ENCODE measurements at places on chromosomes 11 and 22.

GRCh38 chr11:118896921-118897591 is 13.4 kb downstream of the CXCR5 start:
- no peak for DNase-seq

DNA sequence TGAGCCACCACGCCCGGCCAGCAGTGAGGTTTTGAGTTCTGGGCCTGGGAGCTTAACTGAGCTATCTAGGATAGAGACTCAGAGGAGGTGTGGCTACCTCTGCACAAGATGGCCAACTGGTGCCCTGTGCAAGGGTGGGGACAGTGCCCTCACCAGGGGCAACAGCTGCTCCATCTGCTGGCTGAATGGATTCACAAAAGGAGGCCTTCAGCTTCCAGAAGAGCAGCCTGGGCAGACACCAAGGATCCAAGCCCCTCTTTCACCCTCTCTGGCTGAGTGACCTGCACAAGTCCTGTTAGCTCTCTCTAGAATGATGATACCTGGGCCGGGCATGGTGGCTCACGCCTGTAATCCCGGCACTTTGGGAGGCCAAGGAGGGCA is 33.5 kb upstream of the BAIAP2L2 start:
- DNase-seq, result no peak

GRCh38 chr11:63765688-63766241 is 2.8 kb downstream of the ZFTA start:
- no peak for DNase-seq

DNA sequence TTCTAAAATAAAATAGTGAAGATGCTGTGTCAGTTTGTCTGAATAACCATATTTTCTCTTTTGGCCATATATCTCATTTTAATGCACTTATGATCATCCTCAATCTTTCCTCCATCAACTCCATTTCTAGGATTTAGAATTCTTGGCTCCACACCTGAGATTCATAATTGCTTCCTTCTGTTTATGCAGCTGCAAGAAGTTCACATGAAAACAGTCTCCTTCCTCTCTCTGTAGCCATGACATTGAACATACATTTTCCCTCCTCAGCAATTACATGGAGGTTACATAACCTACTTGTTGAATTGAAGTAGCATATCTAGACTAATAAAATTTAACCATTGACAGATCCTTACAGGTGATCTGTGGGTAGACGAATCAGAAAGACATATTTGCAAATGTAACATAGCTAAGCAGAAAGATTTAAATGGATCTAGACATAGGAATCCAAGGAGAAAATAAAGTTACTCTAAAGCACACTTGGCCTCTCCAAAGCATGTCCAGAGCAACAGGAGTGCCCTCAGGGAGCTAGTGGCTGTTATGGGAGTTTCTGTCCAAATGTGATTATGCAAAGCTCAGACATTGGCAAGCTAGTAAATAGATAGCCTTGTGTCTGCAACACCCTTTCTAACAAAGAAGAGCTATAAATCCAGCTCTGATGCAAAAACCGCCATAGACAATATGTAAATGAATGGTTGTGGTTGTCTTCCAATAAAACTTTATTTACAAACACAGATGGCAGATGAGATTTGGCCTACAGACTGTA is 119.9 kb upstream of the MPPED2 start:
- no peak for DNase-seq

DNA sequence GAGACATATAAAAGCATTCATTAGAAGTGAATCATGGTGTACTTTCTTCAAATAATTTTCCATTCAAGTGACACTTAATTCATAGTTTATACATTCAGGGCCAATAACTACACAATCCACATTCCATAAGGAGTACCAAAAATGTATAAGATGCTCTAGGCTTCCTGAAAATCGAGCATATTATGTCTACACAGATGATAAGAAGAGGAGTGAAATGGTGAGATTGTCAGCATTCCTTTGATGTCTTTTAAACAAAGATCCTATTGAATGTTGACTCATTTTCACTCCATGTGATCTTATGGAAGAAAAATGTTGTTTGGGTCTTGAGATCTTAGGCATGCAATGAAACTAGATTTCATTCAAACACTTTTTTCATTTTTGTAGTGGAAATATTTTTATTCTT is 843.2 kb downstream of the KCNA4 start:
- DNase-seq, result no peak

- DNase-seq, result no peak
These were observed 17.8 kb downstream of the PRR5 start for GRCh38 chr22:44719586-44720368.

GRCh38 chr11:93330446-93330984 is at the start of gene DEUP1:
Gene DEUP1 (plus strand): TSS chr11:93330742. CDS start chr11:93332260, 1,518 bp downstream.
- no peak for DNase-seq

DNA sequence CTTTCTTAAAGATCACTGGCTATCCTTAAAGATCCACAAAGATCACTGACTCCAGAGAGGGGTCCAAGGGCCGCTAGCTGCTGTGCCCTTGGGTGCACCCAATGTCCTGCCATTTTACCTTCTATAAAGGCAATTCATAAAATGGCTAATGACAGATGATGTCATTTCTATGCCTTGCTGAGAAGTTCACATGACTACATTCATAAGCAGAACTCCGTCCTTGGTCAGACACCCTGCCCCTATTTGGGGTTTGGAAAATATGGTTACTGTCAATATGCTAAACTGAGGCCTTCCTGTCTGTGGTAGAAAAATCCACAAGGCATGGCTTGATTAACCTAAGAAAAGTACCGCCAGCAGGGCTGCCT is 60.9 kb upstream of the BMAL1 start:
- no peak for DNase-seq

DNA sequence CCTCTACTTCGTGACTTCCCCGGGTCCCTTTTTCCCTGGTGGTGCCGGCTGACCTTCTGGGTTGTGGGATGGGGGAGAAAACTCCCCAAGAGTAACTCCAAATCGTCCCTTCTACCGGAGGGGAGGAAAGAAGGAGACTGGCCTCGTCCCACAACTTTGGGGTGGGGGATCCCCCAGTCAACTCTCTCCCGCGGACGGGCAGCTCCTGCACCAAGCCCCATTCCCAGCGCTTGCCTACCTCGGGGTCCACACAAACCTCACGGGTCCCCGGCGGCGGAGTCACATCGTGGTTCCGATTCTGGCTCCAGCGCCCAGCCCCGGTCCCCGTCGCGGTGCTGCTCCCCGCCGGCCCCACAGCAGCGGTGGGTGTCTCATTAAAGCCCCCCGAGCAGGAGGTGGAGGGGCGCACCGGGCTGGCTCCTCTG is 317 bp downstream of the BDNF start:
- DNase-seq, result no peak

DNA sequence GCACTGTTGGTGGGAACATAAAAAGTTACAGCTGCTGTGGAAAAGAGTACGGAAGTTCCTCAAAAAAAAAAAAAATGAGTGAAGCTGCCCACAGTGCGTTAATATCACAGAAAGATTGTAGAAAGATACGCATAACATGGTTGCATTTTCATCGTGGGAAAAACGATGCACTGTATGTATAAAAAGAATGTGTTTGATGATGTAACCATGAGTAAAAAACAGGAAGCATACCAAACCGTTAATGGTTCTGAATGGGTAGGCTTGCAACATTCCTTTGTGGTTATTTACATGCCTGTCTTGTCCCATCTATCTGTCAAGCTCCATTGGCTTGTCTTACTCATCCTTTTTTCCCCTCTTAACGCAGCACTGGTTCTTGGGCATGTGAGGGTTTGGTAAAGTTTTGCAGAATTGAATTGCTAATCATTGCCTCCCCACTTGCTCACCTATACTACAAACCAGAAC is 33.8 kb upstream of the DKK3 start:
- no peak for DNase-seq

- DNase-seq, result no peak
These were observed 91.1 kb upstream of the CLPB start for GRCh38 chr11:72525466-72525865.

DNA sequence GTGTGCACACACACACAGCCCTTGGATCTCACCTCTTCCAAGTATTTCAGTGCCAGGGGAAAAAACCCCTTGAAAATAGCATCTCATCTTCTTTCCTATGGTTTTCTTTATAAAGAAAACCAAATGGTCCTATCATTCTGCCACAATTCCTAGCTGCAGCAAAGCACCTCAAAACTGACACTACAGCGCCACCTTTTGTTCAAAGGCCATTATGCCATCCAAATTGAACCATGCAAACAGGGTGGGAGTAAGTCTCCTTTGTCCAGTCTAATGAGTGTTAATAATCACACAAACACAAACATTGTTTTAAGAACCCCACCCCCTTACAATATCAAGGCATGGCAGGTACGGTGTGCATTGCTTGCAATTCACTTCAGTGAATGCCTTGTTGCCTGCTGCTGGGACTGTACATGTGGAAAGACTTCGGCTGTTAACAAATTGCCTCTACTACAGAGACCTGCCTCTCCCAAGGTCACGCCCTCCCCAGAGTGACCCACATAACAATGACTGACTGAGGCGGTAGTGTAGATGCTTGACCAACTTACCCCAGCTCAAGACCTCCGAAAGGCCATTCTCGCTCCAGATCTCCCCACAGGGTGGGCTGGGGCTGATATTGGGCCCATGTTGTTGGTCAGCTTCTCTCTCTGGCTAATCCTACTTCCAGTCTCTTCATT is 31.7 kb downstream of the FAM181B start:
- DNase-seq, result no peak

DNA sequence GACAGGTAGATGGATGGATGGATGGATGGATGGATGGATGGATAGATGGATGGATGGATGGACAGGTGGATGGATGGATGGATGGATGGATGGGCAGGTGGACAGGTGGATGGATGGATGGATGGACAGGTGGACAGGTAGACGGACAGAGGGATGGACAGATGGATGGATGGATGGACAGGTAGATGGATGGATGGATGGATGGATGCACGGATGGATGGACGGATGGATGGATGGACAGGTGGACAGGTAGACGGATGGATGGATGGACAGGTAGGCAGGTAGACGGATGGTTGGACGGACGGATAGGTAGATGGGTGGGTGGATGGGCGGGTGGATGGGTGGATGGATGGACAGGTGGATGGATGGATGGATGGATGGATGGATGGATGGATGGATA is 24.3 kb downstream of the PDGFB start:
- DNase-seq, result no peak

DNA sequence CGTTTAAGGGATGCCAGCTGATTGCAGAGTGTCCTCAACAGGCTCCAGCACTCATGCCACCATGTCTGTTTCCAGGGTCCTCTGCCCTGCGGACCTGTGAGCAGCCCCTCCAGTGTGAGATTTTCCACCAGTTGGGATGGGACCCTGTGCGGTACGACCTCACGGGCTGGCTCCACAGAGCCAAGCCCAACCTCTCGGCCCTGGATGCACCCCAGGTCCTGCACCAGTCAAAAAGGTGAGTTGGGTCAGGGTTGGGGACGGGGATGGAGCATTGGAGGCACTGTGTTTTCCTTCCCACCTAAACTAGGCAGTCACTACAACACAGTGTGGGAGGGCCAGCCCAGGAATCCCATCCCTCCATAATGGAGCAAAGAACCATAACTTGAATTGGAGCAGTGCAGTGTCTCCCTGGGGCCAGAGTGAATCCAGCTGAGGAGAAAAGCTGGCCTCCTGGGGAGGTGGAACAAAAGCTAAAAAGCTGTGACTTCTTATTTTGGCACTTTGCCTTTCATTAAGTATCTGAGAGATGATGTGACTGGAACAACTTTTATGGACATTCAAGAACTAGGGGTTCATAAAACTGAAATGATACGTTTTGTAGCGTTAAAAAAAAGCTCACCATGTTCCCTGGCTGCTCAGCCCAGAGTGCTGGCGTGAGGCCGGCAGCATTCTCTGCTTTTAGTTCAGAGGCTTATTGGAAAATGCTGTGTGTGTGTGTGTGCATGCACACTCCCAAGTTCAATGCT is 101.8 kb downstream of the MYO18B start:
- no peak for DNase-seq

DNA sequence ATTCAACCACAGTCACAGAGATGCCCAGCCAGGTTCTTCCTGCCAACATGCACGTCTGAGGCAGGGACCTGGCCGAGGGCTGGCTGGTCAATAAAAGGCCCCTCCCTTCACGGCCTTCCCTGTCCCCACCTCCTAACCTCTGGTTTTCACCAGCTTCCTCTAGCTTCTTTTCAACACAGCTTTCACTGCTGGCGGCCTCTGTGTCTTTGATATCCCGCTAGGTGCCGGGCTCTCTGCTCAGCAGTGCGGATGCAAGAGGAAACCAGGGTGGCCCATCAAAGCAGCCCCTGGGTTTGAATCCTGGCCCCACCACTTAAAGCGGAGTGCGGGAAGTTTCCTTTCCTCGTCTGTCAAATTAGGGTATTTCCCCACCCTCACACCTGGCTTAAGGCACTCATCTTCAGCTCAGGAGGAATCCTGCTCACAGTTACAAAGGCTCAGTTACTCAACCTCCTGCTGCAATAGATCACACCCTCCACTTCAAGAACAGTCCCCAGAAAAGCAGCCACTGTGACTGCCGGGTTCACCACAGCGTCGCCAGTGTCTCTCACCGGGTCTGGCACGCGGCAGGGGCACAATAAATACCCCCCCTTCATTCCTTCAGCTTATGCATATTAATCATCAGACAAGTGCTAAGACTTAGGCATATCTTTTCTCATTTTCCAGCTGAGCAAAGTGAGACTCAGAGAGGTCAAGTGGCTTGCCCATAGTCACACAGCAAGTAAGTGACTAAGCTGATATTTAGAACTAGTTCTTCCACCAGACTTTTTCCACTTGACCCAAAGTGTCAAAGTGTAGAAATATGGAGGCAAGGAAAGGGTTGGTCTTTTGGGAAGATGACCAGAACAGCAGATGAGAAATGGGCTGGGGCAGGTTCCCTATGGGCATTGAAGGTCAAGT is 45.7 kb downstream of the TXN2 start:
- peak; percentile 69 for DNase-seq

- no peak for DNase-seq
These were observed 35.5 kb upstream of the TTC12 start for GRCh38 chr11:113278925-113279324.

DNA sequence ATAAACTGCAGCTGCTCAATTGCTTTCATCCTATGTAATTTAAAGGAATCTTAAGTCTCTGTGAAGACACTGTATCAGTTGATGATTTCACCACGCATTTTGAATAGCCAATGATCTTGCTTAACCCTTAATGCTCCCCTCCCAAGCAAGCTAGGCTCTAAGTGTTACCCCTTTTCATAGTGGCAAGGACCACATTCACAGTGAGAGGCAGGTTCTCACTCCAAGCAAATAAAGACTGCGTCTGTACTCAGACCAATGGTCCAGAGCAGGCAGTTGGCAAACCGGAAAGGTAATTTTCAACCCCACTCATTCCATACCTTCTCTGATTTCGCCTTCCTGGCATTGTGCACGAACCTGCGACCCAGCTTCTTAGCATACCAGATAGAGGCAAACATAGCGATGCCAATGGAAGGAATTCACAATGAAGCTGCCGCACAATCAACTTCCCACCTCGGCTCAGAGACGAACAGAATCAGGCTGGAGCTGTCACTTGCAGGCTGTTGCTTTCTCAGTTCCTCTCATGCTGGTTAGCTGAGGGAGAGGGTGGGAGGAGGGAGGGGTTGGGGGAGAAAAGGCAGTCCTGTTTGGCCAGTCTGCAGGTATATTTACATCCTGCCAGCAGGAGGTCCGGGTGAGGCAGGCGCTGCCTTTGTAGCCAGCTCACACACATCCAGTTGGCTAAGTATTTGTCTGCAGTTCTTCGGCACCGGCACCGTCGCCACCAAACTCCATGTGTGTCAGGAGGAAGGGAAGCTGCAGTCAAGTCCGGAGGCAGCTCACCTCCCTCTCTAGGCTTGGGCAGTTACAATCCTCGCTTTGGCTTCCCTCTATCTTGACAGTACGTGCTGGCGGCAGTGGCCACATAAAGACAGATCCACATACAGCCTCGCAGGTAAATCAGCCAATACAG is 1151.2 kb upstream of the CCDC90B start:
- peak; percentile 2 for DNase-seq
